GM23248 (cell line): ENCODE measurements at places on chromosomes 13 and 19.
A peak's percentile ranks its signal among the peaks of the same experiment; 100 is the strongest.

DNA sequence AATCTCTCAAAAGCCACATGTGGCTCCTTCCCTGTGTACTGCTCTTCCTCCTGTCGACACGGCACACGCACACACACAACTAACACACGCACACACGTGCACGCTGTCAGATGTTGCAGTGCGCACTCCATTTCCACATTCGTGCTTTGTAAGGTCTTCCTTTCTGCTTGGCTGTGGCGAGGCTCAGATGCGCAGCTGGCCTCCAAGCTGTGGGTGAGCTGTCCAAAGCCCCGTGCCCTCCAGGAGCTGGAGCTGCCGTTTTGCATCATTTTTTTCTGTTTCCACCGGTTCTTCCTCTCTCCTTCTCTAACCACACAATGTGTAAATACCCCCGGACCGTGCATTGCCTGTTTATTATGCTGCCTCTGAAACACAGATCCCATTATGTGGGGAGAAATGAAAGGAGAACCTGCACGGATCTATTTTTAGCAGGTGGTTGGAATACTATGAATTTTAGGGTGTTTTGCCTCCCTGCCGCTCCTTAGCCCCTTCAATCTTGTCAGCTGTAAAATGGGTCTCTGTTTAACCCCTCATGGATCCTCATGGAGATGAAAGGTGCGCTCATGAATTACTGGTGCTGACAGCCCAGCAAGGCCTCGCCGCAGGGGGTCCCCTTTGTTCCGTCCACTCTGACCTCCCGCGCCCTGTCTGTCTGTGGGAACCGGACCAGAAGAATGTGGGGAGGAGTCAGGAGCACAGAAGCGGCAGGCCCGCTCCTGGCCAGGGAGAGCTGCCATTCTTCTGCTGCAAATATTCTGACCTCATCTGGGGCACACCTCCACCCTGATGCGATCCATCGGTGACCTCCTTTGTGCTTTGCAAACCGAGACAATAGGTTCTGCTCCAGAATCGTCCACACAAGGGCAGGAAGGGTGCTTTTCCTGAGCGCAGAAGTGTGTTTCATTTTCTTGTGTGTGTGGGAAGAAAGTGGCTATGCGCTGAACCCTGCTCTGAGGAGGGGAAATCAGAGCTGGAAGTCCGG lies 137.7 kb downstream of the SOX1 start:
- DNase-seq: no peak

- no peak for DNase-seq
These were observed 3.6 kb downstream of the CDC42EP5 start for GRCh38 chr19:54469496-54469934.

- DNase-seq: no peak
These were observed 93.9 kb upstream of the SPATA13 start for GRCh38 chr13:24066405-24067295.

GRCh38 chr13:39108783-39109182 lies 70.5 kb downstream of the NHLRC3 start:
- no peak for DNase-seq

DNA sequence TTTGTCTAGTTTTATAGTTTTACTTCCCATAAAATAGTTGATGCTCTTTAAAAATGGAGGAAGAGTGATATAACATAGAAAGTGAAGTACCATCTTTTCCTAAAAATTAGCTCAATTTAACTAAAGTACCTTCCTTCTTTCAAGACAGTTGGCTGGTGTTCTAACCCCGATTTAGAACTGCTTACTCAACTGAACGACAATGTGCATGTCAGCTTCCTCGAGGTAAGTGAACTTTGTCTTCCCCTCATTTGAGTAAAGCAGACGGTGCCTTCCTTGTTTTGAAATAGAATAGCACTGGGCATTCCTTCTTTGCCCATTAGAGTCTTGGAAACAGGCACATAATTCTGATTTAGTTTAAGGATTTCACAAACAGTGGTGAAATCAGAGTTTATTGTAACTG lies 1519.2 kb downstream of the EFNB2 start:
- DNase-seq: no peak

DNA sequence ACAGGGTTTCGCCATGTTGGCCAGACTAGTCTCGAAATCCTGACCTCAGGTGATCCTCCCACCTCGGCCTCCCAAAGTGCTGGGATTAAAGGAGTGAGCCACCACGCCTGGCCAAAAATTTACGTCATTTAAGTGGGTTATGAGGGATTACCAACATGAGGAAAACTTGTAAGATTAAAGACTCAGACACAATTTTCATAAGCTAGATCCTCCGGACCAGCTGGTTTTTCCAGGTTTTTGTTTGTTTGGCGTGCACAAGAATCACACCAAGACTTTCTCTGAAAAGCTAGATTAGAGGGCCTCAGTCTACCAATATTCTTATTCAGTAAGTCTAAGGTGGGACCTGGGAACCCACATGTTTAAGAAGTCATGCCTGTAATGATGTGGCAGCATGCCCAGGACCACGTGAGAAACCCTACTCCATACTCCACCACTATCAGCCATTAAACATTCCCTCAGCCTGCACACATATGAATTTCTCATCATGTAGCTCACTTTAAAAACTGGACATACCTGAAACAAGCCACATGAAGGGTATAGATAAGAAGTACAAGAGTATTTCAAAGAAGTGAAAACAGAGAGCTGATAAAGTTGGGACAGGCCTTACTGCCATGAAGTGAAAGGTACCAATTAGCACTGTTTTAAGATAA lies 25.7 kb downstream of the DIAPH3 start:
- DNase-seq: no peak

GRCh38 chr13:27419328-27419727 lies 5.1 kb upstream of the GTF3A start:
- DNase-seq: peak; percentile 20

DNA sequence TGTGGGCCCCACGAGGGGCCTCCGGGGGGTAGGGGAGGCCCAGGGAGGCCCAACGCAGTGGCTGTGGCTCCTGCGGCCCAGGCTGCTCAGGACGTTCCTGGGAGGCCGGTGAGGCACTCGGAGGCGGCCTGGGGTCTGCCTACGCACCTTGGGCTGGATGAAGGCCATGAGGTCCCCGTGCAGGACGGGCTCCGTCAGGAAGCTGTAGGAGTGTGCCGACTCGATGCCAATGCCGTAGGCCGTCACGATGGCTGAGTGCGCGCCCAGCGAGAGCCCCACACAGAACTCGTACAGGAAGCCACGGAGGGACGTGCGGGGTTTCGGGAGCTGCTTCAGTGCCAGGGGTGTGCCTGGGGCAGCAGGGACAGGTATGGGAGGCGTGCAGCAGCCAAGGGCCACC lies 5.9 kb downstream of the SBK2 start:
- no peak for DNase-seq

DNA sequence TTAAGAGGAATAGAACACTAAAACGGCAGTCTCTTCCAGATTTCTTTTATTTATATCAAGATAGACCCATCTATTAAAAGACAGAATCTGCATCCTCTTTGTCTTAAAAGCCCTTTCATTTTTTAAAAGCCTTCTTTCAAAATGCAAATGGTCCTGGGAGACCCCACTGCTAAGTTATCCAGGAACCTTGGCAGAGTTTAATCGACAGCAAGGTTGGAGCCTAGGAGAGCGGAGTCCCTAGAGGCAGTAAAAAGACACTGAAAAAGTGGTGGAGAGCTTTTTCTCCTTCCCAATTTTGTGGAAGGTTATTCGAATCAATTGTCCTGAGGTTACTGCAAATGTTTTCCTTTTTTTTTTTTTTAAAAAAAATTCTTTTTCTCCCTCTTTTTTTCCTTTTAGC lies 294.7 kb downstream of the NALCN start:
- DNase-seq: no peak

DNA sequence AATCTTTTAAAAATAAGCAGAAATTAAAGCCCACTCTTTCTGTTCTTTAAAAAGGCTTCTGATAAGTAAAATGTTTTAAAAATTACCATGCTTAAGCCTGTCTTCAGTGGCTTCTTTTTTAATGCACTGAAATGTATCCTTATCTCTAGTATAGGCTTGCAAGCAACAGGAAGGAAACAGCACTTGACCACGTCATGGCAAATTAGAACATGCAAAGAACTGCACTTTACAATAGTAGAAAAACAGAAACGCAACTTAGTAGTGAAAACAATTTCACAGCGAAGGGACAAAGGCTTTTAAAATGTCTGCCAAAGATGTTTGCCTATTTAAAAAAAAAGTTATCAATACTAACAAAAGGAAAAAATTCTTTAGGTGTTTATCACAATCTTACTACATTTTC lies 36.3 kb downstream of the ELF1 start:
- DNase-seq: peak; percentile 44

- DNase-seq: no peak
These were observed 1386.6 kb upstream of the PCDH9 start for GRCh38 chr13:68616600-68617222.

DNA sequence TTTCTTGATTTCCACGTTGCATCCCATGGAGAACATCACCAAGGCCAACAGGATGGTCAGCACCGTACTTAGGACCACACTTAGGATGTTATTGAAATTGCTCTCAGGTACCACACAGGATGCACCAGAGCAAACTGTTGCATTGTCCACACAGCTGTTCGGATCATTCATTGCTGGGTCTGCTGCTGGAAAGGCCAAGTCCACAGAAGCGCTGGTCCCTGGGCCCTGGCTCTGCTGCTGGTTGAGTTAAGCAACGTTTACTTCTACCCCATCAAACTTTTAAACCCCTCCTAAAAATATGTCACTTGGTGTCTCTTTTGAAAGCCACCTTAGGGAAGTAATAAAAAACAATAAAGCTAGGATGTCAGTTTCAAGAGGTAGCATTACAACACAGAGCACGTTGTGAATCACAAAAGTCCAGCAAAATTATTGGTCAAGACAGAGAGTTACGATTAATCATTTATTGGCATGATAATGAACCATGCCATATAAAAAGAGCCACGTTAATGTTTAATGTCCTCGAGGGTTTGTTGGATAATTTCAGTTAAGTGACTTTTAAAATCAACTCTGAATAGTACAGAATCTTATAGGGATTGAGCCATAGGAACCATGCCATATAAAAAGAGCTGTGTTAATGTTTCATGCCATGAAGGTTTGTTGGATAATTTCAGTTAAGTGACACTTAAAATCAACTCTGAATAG lies at the start of gene SLC10A2:
TSS of gene SLC10A2 (minus strand) at position 339 of the 702 bp plus-strand sequence. CDS start at position 171, 168 bp downstream.
- no peak for DNase-seq

- no peak for DNase-seq
These were observed 316.2 kb downstream of the MTUS2 start for GRCh38 chr13:29136341-29136740.

GRCh38 chr13:47170971-47171370 lies 274.1 kb upstream of the HTR2A start:
- DNase-seq: no peak

- no peak for DNase-seq
These were observed 74.4 kb downstream of the SLITRK6 start for GRCh38 chr13:85724546-85725432.

- DNase-seq: peak; percentile 43
These were observed 51.5 kb downstream of the SOX21 start for GRCh38 chr13:94660695-94661326.

GRCh38 chr19:10766671-10767201 lies 48.9 kb downstream of the DNM2 start:
- DNase-seq: peak; percentile 57

DNA sequence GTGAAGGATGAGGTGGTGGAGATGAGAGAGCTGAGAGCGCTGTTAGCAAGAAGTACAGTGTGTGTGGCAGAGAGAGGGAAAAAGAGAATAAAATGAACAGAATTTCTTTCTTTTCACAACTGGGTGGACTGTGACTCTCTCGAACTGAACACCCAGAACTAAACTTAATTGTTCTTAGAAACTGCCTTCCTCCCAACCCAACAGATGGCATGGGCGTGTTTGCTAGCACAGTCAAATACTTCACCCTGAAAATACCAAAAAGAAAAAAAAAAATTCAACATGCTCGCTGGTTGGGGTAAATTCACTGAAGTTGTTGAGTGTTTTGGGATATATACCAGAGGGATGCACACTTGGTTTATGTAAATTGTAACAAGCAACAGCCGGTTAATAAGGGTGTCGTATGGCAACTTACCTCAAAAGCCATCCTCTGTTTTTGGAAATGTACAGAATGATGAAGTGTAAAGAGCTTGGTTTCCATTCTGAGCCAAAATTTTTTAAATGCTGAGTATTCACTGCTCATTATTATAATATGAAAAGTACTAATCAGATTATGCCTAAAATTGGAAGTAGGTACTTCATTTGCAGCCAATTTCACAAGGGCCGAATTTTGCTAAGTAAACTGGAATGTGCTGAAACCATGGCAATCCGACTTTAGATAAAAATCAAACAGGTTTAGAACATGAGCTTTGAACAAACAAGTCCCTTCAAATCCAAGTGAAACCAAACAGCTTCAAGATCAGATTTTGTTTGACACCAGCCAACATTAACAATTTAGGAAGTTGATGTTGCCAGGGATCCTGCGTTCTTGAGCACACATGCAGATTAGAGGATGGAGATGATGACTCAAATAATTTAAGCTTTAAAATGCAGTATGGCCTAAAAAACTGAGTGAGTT lies 115.8 kb downstream of the ZIC5 start:
- no peak for DNase-seq

GRCh38 chr19:10885201-10886169 lies 14.1 kb downstream of the CARM1 start:
- peak; percentile 37 for DNase-seq
